Transverse colon (tissue), 4 donors: ENCODE measurements at places on chromosomes 1 and 21.

DNA sequence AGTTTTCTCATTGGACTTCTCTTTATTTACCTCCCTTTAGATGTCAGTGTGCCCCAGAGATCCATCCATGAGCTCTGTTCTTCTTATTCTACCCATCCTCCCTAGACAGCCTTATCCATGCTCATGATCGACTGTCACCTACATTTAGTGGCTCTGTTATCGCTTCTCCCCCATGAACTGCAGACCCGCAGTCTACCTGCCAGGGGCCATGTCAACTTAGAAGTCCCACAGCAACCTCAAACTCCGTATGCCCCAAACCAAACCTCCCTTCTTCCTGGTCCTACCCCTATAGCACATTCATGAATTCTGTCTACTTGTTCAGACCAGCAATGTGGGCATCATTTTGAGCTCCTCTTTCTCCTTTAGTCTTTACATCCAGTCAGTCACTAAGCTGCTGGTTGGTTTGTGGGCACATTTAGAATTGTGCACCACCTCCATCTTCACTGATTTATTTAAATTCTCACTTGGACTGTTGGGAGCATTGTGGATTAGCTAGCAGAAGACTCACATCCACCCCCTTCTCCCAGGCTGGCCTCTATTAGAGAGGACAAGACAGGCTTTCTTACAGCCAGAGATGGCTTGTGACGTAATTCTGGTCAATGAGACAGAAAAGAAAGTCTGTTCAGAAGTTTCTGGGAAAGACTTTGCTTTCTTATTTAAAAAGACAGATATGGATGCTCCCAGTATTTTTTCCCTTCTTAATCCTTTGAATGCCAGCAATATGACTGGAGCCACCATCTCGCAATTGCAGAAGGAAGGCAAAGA is 19.1 kb downstream of the C1orf116 start:
- DNase-seq: no peak

- DNase-seq: no peak
Measured at GRCh38 chr1:17553975-17554700, 14.6 kb downstream of the ARHGEF10L start.

DNA sequence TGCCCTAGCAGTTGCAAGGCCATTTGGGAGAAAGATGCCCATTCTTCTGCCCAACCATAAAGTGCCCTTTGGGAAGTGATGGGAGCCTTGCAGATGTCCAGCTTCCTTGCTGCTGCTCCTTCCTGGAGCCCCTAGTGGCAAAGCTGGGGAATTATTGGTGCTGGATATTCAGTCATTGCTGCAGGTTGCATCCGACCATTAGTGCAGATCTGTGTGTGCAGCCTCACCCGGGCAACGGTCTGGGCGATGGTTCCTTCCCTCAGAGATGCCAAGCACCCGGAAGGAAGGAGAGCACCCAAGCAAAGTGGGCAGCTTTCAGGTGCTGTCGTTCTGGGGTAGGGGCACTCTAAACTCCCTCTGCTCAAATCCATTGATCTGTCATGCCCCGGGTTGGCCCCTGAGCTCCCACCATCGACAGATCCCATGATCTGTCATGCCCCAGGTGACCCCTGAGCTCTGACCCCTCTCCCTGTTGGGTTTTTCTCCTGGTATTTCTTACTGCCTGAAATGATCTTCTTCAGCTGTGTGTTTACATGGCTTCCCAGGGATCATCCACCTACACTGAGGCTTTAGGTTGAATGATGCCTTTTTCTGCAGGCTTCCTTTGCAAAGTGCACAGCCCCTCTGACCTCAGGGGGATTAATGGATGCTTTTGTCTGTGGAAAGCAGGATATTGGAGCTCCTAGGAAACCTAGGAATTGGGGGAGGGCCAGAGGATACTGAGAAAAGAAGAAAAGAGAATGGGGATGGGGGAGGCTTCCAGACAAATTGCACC is 467.5 kb downstream of the PTPRU start:
- no peak for DNase-seq

- no peak for DNase-seq
Measured at GRCh38 chr21:45713613-45714012, 70.1 kb downstream of the PCBP3 start.

DNA sequence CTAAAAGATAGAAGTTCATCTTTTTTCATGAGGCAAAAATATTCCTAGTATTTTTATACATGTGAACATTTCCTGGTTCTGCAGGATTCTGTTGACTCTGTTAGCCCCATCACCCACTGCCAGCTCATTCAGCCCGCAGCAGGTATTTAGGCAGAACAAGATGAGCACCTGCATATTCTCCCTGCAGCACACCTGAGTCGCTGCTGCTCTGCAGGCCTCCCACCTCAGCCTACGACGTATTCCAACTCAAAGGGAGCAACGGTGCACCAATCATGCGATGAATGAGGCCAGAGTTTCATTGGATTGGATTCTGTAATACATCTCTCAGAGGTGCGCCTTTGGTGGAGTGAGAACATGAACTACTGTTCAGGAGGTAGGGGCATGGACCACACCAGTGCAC is 87.6 kb downstream of the CNIH3 start:
- no peak for DNase-seq

GRCh38 chr1:64523413-64524337 is 53.7 kb downstream of the CACHD1 start:
- DNase-seq: no peak

- no peak for DNase-seq
Measured at GRCh38 chr1:85585799-85586198, 5.2 kb downstream of the CCN1 start.

- no peak for DNase-seq
Measured at GRCh38 chr1:211695135-211695816, 19.9 kb upstream of the NEK2 start.

- DNase-seq: no peak
Measured at GRCh38 chr1:56670350-56670749, 25.2 kb downstream of the PRKAA2 start.

- no peak for DNase-seq
Measured at GRCh38 chr1:161902182-161902581, 121.5 kb downstream of the OLFML2B start.

DNA sequence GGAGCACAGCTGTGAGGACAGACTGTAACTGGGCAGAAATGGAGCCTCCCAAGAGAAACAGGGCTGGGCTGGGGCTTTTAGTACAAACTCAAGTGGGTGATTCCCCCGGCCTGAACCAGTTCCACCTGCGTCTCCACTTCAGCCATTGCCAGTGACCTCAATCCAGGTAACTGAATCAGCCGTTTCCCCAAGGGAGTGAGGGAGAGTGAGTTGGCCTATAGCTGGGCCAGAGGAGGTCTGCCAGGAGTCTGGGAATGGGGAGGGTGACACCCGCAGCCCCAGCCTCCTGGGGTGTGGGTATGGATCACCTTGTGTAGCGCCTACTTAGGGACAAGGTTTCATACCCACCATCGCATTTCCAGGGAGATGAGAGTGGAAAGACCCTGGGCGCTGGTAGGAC is 8.5 kb downstream of the SLC26A9 start:
- no peak for DNase-seq

GRCh38 chr1:172446547-172446946 is 2.7 kb upstream of the PIGC start:
- DNase-seq: no peak

- no peak for DNase-seq
Measured at GRCh38 chr1:200493344-200493743, 83.5 kb upstream of the ZNF281 start.

DNA sequence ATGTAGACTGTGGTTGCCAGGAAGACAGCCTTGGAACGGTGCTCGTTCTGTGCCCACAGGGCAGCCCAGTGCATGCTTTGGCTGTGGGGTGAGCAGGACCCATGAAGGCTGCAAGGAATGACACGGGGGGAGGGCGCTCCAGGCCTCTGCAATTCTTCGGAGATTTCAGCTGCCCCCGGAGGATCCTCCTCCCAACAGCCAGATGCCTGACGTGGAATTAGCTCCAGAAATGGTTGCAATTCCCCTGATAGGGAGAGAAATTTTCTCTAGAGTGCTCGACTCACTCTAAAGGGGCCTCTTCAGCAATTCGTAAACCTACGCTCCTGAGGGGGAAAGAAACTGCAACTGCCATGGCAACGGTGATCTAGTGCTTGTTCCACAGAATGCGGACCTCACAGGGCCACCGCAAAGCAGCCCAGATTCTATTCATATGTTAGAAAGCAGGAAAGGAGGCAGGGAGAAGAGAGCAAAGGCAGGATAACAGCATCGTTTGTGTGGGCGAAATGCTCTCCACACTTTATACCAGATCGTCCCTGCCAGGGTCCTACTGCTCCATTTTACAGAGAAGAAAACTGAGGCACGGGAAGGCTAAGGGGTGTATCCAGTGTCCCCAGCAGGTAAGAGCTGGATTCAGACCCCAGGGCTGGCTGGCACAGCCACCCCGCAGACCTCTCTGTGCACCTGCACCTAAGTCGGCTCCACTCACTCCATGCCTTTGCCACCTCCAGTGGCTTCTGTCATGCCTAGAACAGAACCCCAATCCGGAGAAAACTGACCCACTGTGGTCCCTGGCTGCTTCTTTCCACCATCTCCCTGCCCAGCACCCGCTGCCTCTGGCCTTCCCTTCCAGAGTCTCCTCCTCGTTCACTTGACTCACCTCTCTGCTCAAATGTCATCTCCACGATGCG is 11.9 kb upstream of the PDE9A start:
- DNase-seq: no peak

- DNase-seq: no peak
Measured at GRCh38 chr1:212635141-212635631, 26.6 kb downstream of the ATF3 start.

DNA sequence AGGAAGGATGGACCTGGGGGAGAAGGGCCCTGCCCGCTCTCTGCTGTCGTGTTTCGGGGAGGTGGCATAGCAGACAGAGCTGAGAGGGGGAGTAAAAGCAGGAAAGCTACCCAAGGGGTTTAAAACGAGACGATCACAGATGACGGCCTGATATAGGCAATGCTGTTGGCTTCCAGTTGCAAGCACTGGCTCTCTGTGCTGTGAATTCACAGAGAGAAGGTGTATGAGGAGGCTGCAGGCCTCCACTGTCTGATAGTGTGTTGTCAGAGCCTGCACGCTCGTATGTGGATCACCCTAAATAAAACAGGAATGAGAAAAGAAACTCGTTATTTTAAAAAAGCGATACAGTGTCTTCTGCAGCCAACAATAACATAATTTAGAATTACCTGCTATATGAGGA is 57.4 kb downstream of the LGR6 start:
- DNase-seq: no peak

DNA sequence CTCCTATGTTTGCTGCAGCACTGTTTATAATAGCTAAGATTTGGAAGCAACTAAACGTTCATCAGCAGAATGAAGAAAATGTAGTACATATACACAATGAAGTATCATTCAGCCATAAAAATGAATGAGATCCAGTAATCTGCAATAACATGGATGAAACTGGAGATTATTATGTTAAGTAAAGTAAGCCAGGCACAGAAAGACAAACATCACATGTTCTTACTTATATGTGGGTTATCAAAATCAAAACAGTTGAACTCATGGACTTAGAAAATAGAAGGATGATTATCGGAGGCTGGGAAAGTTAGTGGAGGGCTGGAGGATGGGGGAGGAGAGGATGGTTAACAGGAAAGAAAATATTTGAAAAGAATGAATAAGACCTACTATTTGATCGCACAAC is 1017.6 kb downstream of the KCNT2 start:
- no peak for DNase-seq

GRCh38 chr1:29349871-29350491 is 113.7 kb downstream of the PTPRU start:
- no peak for DNase-seq

DNA sequence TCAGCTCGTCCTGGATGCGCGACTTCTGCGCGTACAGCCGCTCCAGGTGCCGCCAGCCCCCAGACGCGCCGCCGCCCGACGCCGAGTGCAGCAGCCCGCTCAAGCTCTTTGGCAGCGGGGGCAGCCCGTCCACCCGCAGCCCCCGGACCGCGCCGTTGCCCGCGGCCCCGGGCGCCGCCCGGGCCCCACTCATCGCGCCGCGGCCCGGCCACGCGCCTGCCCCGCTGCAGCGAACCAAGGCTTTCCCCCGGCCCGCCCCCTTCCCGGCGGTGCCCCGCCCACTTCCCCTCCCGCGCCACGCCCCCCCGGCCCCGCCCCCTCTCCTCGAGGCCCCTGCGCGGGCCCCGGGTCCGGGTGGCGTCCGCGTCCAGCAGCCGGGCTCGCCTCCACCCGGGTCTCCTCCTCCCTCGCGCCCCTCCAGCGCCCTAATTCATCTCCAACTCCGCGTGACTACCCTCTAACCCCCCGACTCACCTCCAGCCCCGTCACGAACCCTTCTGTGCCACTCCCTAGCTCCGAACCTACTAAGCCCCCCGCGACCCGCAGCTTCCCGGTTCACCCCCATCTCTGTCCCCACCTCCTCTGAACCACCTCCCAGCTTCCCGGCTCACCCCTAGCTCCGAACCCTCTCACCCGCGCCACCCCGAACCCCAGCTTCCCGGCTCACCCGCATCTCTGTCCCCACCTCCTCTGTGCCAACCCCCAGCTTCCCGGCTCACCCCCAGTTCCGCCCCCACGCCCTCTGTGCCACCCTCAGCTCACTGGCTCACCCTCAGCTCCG is at the start of gene FAM89A:
FAM89A (minus strand) TSS at position 236 of the 781 bp plus-strand sequence; CDS start at position 193, 43 bp downstream.
- peak; percentile 72 for DNase-seq

- no peak for DNase-seq
Measured at GRCh38 chr1:41394959-41395956, 34.0 kb downstream of the FOXO6 start.

GRCh38 chr1:232602622-232603021 is 27.3 kb downstream of the SIPA1L2 start:
- DNase-seq: no peak

DNA sequence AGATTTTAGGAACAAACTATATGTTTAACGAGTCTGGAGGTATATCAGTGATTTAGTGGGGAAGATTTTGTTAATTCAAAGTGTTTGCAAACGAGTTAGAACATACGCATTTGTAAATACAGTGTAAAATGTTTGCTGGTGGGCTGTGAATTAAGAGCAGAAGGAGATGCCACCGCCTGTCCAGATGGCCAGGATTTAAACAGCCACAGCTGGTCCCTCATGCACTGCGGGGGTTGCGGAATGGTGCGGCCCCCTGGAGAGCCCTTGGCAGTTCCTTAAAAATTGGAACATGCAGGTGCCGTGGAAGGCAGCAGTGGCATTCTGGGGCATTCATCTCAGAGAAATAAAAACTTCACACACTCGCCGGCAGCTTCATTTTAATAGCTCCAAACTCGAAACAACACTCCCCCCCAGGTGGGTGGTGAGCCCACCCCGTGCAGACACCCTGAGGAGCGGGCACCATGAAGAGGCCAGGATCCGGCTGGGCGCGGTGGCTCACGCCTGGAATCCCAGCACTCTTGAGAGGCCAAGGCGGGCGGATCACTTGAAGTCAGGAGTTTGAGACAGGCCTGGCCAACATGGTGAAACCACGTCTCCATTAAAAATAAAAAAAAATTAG is 3.5 kb upstream of the C1orf159 start:
- DNase-seq: peak; percentile 7

GRCh38 chr1:209601809-209602657 is 18.5 kb downstream of the CAMK1G start:
- peak; percentile 35 for DNase-seq

GRCh38 chr1:229015806-229016205 is 255.1 kb upstream of the RAB4A start:
- no peak for DNase-seq

- DNase-seq: peak; percentile 54
Measured at GRCh38 chr1:229557913-229558414, 543 bp downstream of the ABCB10 start.
